Foreskin fibroblast (primary cell): ENCODE measurements at places on chromosomes 5 and 9.
A peak's percentile ranks its signal among the peaks of the same experiment; 100 is the strongest.

GRCh38 chr9:10274988-10275387 lies 337.8 kb downstream of the PTPRD start:
- no peak for DNase-seq

DNA sequence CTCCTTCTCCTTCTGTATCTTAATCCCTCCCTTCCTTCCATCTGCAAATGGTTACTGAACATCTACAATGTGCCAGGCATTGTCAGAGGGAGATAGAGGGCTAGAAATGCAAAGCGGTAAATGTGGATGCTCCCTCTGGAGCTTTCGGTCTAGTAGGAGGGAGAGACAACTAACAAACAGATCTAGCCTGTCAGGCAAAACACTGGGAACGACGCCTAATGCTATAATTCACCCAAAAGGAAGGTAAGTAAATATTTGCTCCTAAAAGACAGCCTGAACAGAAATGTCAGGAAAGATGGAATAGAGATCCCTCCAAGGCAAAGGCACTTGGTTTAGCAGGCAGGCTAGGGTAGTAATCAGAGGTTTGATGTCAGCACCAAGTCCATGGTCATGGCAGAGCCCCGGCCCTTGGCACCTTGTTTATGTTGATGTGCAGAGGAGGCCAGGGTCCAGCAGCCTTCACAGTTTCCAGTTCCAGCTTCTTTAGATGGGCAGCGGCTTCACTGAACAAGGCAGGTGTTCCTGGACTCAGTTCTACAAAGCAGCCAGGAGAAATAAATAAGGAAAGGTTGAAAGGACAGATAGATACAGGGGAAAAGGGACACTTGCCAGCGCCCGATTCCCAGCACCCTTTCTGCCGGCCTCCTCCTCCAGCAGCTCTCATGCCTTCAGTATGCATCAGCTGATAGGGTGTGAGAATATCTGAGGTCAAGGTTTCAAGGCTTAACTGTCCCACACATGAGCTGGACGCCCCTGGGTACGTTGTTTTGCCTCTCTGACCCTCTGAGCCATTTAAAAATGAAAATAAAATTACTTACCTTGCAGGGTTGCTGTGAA lies 46.5 kb upstream of the FRRS1L start:
- no peak for DNase-seq

DNA sequence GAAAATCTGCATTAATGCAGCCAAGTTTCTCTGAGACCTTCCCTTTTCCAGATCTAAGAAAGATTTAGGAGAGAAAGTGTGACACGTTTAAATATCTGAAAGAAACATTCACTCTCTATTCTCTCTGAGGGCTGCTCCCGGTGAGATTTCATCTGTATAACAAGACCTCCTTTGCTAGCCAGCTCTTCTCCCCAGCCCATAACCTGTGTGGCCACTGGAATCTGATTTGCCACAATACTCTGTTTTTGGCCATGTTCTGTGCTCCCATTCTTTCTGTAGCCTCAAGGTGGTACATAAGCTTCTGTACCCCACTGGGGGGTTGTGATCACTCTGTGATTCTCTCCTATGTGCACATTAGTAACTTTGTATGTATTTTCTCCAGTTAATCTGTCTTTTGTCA lies 291.0 kb upstream of the SEMA6A start:
- DNase-seq = no peak

GRCh38 chr9:87596862-87597261 lies 99.2 kb downstream of the DAPK1 start:
- peak; percentile 47 for DNase-seq

GRCh38 chr9:113454914-113455761 lies 8.4 kb upstream of the RGS3 start:
- peak; percentile 91 for DNase-seq

GRCh38 chr5:3339092-3339797 lies 256.4 kb upstream of the IRX1 start:
- no peak for DNase-seq

DNA sequence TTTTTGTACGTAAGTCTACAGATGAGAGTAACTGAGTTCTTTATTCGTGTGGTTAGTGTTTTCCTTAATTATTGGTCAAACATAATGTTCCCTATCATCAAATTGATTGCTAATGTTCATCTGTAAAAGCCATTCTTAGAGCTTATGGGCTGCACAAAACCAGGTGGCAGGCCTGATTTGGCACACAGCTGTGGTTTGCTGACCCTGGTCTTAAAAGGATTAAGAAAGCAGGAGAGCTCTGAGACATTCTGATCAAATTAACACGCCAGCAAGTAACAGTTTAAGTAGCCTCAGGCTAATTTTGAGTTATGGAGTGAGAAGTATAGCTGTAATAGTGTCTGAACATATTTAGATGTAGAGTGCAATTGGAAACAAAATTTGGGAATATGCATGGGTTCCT lies 63.2 kb downstream of the PRR16 start:
- DNase-seq = no peak

DNA sequence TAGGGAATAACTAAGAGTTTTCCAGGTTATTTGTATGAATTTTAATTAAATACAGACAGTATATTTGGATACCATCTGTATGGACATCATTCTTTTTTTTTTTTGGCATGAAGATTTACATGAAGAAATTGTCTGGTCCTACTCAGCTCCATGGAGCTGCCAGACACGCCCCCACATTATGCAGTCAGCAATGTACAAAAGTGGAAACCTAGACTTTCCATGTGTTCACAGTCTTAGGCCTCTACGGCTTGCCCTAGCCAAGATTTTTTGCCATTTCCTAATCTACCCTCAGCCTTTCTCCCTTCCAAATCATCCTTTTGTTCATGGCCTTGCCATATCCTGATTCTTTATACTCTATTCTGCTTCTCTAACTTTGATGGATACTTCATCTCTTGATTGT lies 207.1 kb downstream of the SGCD start:
- peak; percentile 16 for DNase-seq

DNA sequence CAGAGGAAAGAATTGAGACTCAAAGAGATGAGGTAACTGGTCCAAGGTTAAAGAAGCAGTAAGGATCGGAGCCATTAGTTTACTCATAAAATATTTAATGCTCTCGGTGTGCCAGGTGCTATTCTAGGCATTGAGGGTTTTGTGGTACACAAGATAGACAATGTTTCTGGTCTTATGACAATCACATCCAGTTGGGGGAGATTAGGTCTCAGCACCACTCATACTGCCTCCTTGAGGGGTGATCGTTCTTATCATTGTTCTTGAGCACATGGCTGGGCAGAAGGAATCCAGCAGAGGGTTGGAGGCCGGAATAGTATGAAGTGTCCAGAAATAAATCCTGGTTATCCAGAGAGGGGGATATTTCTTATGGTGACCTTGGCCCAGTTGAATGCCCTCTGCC lies 40.7 kb upstream of the LCP2 start:
- DNase-seq = no peak

DNA sequence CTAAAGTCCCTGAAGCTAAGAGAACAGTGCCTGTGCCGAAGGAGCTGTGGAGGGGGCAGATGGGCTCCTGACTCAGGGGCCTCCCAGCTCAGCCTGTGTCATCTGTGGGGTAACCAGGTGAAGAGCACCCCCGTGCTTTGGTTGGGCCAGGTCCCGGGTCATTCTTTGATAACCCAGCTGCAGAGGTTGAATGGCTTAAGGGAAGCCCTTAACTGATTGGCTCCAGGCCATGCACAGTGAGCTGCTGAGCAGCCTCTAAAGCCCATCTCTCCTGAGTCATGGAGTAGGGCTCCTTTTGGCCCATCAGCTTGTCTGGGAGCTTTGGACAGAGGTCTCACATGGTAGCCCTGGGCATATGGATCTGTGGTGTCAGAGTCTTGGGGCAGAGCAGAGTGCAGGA lies 28.7 kb downstream of the COL27A1 start:
- DNase-seq = no peak

- peak; percentile 59 for DNase-seq
Observed at GRCh38 chr5:124061663-124062062, 549.7 kb downstream of the CSNK1G3 start.

- peak; percentile 71 for DNase-seq
Observed at GRCh38 chr5:54867310-54867944, 118.0 kb downstream of the ESM1 start.

- DNase-seq = peak; percentile 16
Observed at GRCh38 chr9:96020792-96021550, 145.5 kb downstream of the ERCC6L2 start.

GRCh38 chr5:124176692-124177091 lies 569.7 kb downstream of the ZNF608 start:
- no peak for DNase-seq

GRCh38 chr5:6733411-6734242 lies 20.4 kb downstream of the TENT4A start:
- DNase-seq = no peak

- DNase-seq = no peak
Observed at GRCh38 chr9:117963493-117964090, 259.4 kb downstream of the TLR4 start.

DNA sequence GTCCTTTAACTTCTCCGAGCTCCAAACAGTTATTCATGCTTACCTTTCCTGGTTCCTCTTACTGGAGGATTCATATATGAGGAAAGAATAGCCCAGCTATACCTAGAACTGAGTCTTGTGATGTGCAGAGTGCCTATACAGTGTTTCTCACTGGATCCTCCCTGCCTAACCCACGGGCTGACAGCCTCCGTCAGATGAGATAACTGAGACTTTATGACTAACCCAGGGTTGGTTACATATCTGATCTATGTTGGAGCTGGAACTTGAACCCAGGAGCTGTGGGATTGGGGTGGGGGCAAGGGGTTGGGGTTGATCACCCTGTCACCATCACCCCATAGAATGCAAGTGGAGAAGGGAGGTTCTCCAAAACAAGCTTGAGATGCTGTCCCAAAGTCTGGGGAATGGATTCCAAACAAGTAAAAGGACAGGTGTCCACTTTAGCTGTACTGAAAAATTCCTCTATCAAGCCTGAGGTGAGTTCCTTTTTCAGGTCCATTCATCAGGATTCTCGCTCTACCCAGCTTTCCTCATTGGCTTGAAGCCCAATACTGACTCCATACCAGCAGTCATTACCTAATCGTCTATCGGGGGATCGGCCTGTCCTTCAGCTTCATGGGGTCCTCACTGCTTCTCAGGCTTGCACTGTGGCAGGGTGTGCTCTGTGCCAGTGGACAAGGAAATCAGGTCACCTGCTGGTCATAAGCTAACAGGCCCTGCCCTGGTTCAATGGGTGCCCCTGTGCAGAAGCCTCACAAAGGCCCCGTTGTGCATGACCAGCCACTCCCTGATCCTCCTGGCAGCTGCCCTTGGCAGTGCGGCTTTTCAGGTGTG lies 100.6 kb downstream of the ARHGAP26 start:
- DNase-seq = no peak

DNA sequence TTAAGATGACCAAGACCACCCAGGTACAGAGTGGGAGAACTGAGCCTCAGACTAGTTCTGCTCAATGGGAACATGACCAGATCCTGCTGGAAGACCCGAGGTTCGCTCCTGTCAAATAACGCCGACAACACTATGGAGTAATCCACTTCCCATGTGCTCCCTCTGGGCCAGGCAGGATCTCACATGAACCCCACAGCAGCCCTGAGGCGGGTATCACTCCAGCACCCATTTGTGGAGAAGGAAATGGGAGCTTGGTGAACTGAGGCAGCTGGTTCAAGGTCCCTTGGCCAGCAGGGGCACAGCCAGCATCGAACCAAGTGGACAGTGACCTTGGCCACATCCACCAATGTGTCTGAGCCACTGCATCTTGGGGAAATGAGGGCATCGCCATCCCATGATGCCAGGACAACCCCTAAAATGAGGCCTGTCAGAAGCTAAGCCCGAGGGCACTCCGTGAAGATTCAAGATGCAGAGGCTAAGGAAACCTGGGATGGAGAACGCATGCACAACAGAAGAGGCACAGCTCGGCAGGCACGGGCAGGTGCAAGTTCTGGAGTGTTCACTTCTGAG lies 8.5 kb downstream of the ANKS6 start:
- DNase-seq = no peak

GRCh38 chr5:168426007-168426863 lies 60.0 kb upstream of the RARS1 start:
- no peak for DNase-seq

GRCh38 chr9:89802781-89803355 lies 198.1 kb downstream of the GADD45G start:
- DNase-seq = no peak

GRCh38 chr9:27408001-27408400 lies 111.1 kb upstream of the EQTN start:
- DNase-seq = no peak

GRCh38 chr9:137669261-137669672 lies 50.5 kb downstream of the EHMT1 start:
- DNase-seq = no peak

DNA sequence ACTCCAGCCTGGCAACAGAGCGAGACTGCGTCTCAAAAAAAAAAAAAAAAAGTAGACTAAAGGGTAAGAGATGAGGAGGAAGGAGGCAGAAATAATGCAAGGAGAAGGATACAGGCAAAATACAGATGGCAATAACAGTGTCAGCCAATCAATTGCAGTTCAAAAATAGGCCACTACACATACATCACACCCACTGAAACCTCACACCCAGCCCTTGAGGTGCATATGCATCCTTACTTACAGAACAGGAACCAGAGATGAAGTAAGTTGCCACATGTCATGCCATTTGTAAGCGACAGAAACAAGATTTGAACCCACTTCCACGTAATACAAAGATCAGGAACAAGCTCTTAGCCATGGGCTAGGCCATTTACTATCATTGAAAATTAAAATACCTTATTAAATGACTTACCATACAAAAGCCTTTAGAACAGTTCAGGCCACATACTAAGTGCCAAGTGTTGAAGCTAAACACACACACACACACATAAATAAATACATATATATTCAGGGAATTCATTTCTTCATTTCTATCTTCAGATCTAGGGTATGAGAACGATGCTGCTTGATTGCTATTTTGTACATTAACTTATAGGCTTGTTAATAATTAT lies 98.4 kb downstream of the FNBP1 start:
- DNase-seq = no peak

GRCh38 chr5:36640949-36641348 lies 34.5 kb downstream of the SLC1A3 start:
- peak; percentile 31 for DNase-seq

GRCh38 chr5:37120270-37120669 lies 128.9 kb downstream of the CPLANE1 start:
- no peak for DNase-seq

- peak; percentile 65 for DNase-seq
Observed at GRCh38 chr9:77424993-77425392, 223.1 kb downstream of the GNA14 start.

- DNase-seq = peak; percentile 98
Observed at GRCh38 chr5:14035859-14036503, 91.5 kb upstream of the DNAH5 start.
